ENCODE measurements at places on chromosomes 2 and 18. TPM values are rescaled to one million over a fixed set of nuclear protein-coding genes. Genes with fewer than 3 reads are reported as not detected.

DNA sequence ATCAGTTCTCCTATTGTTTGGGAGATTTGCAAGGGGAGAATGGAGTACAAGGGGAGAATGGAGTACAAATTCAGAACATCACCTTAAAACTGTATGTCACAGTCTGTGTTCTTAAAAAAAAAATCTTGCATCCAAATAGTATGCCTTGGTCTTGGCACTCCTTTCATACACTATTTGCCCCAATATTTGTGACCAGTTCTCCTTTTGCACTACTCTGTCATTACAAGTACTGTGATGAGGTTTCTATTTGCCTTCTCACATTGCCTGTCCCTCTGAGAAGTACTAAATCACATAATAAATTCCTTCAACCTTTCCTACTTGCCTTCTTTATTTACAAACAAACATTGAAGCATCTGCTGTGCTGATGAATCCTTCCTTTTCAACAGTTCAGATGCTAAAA, 36.0 kb upstream of the NCK2 start:
- no peak for DNase-seq

DNA sequence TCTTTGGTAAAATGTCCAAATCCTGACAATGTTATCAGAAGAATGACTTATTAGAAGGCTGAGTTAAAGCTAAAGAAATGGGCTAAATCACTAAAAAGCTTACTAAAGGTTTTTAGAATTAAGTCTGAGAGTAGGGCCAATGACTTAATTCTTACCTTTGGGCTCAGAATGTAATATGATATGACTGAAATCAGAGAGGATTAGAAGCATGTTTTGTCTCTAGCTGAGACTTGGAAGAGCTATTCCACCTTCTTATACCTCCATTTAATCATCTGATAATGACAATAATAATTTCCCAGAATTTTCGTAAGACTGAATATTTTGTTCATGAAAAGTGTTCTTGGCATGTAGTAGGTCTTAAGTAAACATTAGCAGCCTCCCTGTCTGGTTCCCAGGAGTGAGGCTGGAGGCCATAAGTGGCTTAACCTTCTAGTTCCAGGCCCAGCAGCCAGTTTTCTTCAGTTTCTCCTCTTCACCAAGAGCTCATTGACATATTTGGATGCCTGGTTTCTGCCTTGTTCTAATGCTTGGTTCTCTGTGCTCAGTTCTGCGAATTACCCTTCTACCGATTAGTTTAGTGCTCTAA, 25.5 kb upstream of the E2F6 start:
- no peak for DNase-seq

- DNase-seq: no peak
Observed at GRCh38 chr2:98854682-98855081, 81.3 kb downstream of the CRACDL start.

GRCh38 chr2:17543131-17543660, 2.7 kb downstream of the VSNL1 start:
- DNase-seq: no peak

The LRRTM4 gene
- total RNA-seq: 0.25 TPM

DNA sequence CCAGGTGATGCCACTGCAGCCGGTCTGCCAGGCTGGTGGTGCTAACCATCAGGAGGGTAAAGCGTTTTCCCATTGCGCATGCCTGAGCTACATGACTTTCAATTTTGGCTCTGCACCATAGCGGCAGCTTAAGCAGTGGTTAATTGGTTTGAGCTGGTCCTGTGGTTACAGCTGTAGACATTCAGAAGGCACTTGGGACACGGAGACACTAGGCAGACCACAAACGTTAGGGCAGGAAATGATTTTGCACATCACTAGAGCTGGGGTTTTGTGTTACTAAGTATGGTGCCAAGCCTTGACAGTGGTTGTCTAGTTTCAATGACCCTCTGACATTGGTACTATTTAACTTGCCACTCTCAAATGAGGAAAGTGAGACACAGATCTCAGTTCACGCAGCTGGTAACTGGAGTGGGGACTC, 28.9 kb upstream of the CNOT11 start:
- DNase-seq: no peak

The IL1F10 gene
- not detected for total RNA-seq

DNA sequence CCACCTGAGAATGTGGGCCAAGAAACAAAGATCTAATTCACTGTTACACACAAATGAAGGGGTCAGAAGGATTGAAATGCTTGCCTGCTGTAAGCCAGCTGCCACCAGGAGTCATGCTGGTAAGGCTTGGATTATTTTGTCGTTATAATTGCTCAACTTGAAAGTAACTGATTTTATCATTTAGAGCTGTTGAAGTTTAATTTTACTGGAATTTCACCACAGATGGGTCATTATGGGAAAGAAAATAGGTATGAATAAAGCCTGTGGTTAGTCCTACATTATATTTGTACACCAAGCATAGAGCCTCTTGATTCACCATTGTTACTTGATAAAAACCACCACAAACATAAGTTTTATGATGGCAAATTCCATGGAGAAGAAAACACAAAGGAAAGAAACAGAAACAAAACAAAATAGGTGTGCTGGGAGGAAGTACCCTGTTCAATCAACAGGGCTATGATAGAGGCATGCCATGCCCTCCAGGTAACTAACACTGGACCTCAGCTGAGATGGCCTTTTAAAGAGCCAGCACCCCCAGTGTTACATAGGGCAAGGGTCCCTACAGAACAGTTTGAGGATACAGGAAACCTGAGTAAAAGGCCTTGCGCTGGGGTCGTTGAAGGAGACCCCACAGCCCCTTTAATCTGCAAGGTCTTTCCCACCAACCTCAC, 3.0 kb downstream of the CLEC4F start:
- no peak for DNase-seq

GRCh38 chr2:143513081-143513480, 383.9 kb downstream of the ARHGAP15 start:
- DNase-seq: peak; percentile 19

The EMILIN1 gene
- 0.59 TPM for total RNA-seq

The FAM237A gene
- not detected for total RNA-seq

The REG1B gene
- 4.2 TPM for total RNA-seq

The GALNT3 gene
- total RNA-seq: 9.8 TPM

- no peak for DNase-seq
Observed at GRCh38 chr2:234703258-234703657, 206.4 kb upstream of the ARL4C start.

DNA sequence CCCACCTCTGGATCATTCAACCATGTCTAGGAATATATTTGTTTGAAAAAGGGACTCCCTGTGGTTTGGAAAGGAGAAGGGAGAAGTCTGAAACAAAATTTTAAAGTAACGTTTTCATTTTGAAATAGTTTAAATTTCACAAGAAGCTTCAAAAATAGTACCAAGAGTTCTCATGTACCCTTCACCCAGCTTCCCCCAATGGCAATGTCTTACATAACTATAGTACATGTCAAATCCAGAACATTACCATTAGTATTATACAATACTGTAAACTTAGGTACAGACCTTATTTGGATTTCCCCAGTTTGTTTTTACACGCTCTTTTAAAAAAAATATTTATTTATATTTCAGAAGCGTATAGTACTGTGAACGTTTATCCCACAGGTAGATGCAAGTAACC, 4.0 kb upstream of the LYG2 start:
- no peak for DNase-seq

DNA sequence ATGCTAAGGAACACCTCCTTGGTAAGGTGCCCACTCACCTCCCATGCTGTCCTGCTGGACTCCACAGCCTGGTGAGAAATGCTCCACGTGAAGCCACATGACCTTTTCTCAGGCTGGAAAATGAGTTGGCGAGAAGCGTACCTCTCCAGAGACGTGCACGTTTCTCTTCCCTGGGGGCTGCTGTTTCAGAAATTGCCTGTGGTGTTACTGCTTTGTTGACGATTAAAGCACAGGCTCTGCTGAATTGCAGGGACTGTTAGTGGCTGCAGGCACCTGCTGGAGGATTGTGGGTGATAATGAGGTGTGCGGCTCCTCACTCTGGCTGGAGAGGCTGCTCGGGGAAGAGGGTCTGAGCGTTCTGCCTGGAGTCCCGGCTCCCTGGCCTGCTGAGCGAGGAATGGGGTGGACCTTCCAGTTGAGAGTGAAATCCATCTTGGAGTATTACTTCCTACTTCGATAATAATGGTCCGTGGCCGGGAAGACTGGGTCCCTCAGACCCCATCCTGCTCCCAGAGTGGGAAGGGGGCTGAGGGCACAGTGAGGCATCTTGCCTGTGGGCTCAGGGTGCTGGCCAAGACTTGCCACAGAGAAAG, 199.3 kb upstream of the HDAC4 start:
- no peak for DNase-seq

The ADD2 gene
- total RNA-seq: 0.15 TPM

The FZD7 gene
- 14.6 TPM for total RNA-seq

- DNase-seq: no peak
Observed at GRCh38 chr2:17628349-17629261, 88.1 kb downstream of the VSNL1 start.

DNA sequence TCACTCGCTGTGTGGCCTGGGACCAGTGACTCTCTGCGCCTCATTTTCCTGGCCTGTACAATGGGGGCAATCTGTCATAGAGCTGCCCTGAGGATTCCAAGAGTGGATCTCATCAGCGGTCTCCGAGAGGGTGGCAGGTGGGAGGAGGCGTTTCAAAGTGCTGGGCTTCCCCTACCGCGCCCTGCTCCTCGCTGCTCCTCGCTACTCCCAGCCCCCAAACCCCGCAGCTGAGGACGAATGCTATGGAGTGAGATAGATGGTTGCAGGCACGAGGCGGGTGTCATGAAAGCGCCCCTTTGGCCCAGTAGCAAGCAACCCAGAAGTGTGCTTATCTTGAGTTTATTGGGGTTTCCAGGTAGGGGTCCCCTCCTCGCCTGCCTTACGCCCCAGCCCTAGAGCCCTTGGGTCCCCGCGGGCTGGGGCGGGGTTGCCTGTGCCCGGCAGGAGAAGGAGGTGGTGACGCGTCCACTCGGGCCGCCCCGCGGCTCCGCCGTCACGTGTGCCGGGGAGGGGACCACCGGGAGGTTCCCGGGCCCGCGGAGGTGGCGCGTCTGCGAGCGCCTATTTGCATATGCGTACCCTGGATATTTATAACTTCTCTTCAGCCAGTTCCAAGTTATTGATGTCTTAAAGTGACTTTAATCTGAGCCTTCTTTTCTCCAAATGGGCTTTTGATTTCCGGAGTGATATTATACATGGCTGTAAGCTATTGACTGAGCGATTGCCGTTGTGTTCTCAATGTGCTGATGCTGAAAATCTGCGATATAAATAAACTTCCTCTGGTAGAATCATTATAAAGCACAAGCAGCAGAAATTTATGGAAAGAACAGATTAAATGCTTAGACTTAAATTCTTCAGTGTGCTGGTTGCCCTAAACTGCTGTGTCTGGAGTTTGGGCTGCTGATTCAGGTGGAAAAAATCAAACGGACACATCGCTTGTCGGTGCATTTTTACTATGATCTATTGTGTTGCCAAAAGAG, 263.7 kb downstream of the ATAD2B start:
- no peak for DNase-seq

- no peak for DNase-seq
Observed at GRCh38 chr2:240432430-240432819, 3.0 kb upstream of the GPC1 start.

The GPR45 gene
- total RNA-seq: 0.30 TPM

DNA sequence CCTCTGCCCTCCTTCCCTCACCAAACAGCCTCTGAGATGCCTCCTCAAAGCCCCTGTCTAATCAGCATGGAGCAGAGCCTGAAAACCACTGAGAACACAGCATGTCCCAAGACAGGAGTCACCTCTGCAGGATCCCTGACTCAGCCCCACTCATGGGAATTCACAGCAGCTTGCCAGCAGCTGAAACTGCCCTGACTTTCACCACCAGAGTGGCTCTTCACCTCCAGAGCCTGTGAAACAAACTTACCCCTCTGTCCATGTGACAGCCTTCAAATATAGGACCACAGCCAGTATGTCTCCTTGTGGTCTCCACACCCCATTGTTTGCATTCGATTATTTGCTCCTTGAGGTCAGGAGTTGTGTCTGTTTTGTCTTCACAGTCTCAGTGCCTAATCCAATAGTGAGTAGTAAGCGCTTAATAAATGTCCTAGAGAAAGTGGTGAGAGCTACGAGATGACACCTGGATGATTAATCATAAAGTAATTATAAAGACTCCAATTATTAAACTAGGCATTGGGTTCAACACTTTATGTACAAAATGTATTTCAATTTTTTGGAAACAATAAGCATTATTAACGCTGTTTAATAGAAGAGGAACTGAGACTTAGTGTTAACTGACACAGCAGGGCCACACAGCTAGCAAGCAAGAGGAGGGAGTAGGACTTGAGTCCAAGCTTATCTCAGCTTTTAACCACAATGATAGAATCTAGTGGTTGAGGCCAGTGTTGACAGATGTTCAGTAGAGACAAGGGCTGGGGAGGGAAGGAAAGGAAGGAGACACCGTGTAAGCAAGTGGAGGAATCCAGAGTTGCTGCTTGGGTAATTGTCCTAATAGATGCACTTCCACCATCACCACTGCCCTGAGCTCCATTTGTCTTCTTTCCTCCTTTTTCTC, 358.7 kb upstream of the TNP1 start:
- DNase-seq: no peak

DNA sequence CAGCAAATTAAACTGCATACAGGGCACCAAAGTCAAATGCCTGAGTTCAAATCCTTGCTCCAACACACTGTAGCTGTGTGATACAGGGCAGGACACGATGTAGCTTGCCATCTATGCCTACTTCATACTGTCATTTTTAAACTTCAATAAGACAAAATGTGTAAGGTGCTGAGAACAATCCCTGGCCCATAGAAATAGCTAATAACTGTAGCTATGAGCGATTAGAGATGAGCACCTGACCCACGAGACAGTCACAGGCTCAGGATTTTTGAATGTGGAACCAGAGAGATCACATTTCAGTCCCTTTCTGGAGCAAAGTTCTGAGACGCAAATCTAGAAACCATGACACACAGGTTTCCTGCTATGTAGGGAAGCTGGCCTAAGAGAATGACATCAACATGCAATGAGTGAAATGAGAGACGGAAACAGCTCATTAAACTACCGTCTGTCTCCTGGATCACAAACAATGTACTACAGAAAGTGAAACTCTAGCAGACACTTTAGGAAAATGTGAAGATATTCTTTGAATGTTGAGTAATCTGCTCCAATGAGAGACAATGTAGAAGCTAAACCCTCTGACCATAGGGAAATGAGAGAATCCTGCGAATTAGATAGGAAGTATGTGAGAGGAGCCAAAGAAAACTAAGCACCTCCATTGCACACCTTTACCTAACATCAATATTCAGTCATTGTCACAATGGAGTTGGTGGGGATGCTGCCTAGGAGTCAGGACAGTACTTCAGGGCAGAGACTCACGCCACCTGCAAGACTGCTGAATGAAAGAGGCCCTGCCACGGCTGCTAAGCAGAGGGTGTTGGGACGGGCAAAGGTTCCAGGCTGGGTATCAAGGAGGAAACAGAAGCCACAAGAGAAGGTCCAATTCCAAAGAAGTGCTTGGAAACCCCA, 25.5 kb downstream of the B4GALT6 start:
- no peak for DNase-seq

The WDR75 gene
- total RNA-seq: 70.2 TPM

- DNase-seq: no peak
Observed at GRCh38 chr18:76275727-76276313, 219.2 kb downstream of the ZNF516 start.

GRCh38 chr2:86193901-86194567, 1.2 kb downstream of the IMMT start:
- no peak for DNase-seq

GRCh38 chr2:104856086-104856972, 2.4 kb downstream of the POU3F3 start:
- DNase-seq: no peak

The CYRIA gene
- total RNA-seq: 0.44 TPM
